ENCODE measurements at places on chromosomes 11 and 22.
A peak's percentile ranks its signal among the peaks of the same experiment; 100 is the strongest.

DNA sequence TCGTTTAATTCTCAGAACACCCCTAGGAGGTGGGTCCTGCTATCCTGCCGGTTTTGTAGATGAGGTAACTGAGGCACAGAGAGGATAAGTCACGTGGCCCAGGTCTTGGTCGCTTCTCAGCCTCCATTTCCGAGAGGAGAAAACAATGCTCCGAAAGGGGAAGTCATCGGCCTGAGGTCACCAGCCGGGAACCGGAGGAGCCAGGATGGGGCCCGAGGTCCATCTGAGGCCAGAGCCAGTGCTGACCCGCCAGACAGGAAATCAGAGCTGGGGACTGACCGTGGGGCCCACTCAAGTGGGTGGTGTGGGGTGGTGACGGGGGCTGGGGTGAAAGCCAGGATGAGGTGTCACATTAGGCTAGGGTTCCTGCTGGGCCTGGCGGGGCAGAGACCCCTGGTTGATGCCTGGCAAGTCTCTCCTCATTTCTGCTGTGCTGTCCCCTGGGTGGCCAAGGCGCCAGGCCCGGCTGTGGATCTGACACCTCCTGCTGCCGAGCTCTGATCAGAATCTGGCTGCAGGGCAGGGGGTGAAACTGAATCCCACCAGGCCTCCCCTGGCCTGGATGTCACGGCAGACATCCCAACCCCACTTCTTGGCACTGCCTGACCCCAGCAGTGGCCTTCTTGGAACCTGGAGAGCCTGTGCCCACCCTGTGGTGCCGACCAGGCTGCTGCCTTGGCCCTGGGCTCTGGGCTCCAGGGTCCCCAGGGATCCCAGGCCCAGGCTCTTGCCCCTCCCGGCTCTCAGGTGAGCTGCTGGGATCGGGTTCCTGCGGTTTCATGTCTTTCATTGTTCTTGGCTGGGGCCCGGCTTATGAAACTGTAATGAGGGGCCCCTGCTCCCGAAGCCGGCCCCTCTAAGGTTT lies 12.0 kb downstream of the TRIOBP start:
- no peak for DNase-seq

DNA sequence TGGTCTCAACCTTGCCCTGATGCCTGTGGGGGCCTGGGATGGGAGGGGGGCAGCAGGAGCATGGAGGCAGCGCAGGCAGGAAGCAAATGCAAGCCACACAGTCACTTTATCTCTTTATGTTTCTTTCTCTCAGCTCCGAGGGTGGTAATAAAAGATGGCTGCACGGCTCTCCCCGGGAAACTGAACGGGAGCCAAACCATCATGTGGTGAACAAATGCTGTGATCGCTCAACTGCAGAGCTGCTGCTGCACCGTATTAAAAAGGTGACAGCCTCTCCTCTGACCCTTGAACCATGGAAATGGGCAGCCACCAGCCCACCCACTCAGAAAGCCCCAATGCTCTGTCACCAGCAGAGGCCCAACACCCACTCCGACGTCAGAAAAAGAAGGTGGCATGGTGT lies 110.0 kb downstream of the TIMP3 start:
- no peak for DNase-seq

- DNase-seq = no peak
Measured at GRCh38 chr22:44229331-44229730, 48.6 kb downstream of the PARVG start.

GRCh38 chr11:96748639-96749370 lies 359.0 kb downstream of the JRKL start:
- DNase-seq = no peak

DNA sequence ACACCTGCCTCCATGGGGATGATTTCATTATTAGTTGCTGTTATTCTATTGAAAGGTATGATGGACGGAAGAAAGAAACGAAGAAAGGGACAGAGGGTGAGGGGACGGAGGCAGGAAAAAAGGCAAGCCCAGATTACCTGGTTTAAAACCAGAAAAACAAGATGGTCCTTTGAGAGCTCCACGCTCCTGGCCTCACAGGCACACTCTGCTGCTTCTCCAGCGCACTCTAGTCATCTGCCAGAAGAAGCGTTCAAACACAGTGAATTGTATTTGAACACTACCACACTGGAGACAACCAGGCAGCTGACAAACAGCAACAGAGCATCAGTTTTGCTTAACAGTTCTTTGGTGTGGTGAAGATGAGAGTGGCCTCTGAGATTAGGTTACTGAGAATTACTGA lies 216.9 kb downstream of the CADM1 start:
- DNase-seq = no peak

GRCh38 chr22:44676441-44677352 lies 25.3 kb upstream of the PRR5 start:
- DNase-seq = no peak

DNA sequence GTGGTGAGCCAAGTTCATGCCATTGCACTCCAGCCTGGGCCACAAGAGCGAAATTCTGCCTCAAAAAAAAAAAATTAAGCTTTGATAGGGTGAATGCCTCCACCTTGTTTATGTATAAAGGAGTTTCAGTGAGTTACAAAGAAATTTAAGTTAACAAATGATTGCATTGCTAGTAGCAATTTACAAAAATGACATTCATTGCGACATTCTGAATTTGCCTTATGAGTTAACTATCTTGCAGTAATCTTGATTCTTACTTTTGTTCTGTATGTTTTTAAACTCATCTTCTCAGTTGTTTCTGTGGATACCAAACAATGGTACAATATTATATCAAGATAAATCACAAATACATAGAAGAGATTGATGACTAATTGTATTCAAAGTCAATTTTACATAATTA lies 207.0 kb downstream of the DDX10 start:
- DNase-seq = no peak

GRCh38 chr11:101096036-101096704 lies 33.4 kb downstream of the PGR start:
- no peak for DNase-seq

GRCh38 chr11:120029321-120029720 lies 108.6 kb downstream of the TRIM29 start:
- DNase-seq = no peak

DNA sequence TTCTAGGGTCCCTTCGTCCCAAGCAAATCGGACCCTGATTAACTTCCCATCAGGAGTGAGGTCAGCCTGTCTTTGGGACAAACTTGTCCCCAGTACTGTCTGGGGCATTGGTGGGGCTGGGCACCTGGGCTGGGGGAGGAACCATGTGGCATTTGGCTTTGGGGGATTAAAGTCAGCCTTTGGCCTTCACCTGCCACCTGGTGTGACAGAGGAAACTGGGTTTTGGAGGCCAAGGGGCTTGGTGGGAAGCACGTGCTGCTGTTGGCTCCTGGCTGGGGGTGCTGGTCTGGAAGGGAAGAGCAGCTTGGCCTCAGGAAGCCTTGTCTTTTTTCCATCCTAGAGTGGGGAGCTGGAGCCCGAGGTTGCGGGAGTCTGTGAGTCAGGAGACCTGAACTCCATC lies 78.4 kb upstream of the NECTIN1 start:
- no peak for DNase-seq

DNA sequence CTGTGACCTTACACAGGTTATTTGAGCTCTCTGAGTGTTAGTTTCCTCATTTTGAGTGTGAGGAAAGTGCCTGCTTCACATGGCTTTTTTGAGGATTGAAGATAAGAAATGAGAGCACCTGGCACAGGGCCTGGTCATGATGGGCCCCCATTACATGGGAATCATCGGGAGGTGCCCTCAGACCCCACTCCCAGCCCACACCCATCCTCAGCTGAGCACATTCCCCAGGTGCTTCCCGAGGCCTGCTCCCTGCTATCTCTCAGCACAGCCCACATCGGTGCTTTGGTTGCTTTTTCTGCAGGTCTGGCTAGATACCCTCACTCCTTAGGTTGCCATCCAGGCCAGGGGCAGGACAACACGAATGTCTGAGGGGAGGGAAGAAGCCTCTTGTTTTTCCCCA lies 16.6 kb downstream of the DGAT2 start:
- no peak for DNase-seq

GRCh38 chr11:72813740-72814285 lies 398 bp upstream of the ATG16L2 start:
- peak; percentile 66 for DNase-seq

GRCh38 chr11:70710601-70711000 lies 312.3 kb downstream of the CTTN start:
- DNase-seq = no peak
